ENCODE measurements at places on chromosomes 5 and 9.

- DNase-seq: no peak
Measured at GRCh38 chr5:72187388-72188075, 80.3 kb downstream of the MAP1B start.

DNA sequence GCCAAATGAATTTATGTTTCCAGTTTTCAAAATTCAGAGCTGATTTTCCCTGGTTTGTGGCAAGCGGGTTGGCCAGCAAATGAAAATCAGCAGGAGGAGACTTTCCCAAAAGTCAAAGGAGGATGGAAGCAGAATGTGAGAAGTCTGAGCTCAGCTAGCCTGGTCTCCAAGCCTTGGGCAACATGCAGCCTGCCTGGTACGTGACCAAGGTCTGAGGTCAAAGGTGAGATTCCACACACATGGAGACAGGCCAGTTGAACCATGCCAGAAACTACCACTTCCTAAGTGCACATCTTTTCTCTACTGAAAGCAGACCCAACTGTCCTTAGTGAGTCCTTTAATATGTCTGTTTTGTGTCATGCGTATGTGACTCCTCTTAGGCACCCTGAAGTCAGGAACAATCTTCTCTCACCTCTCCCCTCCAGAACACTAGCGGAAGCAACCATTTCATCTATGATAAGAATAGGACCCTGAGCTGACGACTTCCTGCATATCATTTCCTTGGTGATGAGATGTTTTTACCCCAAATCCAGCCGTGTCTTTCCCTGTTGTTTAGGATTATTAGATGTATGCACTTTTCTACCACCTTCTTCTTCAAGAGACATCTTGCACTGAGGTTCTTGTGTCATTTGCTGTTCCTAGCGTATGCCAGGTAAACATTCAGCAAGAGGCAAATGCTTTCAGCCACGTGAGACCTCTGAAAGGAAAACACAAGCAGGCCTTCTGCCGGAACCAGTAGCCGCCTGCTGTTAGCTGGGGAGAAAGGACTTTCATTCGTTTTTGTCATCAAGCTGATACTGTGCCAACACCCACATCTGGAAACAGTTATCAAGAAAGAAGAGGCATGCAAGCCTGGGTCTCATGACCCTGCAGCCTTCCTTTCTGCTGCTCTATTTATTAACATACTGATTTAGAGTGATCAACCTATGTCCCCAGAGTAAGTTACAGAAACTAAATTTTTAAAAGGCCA is 9.7 kb upstream of the TGFBI start:
- DNase-seq: peak; percentile 80

DNA sequence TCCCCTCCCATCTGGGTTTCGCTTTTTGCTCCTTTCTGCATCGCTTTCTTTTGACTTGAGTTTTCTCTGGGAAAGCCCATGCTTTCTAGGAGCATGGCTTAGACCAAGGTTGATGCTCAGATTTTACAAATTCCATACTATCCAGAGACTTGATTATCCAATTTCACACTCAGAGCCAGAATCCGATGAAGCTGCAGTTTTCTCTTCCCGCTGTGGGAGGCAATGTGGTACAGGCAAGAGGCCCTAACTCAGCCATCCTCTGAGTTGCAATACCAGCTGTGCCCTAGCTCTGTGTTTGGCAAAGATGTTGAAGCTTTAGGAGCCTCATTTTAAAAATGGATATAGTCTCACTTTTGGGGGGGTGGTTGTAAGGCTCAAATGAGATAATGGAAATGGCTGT is 85.1 kb downstream of the BRINP1 start:
- no peak for DNase-seq

DNA sequence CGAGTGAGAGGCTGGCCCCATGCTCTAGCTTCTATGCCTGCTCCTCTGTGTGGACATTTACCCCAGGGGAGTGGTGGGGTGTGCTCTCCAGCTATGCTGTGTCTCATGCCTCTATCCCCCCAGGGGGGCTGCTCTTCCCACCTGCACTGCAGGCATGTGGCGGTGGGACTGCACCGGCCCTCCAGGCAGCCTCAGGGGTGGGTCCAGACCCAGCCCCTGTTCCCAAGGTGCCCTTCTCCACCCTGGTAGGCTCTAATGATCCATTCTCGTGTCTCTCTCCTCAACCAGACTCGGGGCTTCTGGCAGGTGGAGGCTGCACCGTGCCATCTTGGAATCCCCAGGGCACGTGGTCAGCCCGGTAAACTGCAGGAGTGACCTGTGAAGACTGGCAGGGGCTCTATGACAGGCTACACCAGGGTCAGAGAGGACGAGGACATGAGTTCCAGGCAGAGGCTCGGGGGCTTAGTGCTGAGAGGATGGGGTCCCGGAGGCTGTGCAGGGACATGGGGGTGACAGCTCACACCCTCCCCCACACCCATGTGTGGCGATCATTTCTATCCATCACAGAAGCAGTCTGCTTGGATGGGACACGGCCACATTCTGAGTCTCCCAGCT is 22.7 kb upstream of the COL5A1 start:
- no peak for DNase-seq

- DNase-seq: peak; percentile 73
Measured at GRCh38 chr5:45696206-45696836, at the start of gene HCN1. TSS of gene HCN1 (minus strand) at chr5:45696380.

DNA sequence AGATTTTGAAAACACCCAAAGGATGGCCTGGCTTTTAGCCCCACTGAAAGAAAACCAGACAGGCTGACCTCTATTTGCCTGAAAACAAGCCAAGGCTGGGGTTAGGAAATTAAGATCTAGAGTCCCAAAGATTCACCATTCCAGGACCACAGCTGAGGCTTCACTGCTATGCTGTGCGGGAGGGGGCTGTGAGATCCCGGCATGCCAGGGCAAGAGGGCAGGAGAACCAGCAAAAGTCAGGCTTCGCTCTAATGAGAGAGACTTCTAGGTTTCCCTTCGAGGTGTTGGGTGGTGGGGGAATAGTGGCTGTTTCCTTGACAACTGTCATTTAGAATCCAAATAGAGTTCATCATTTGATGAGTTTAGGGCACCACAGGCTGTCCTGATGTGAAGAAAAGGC is 152.9 kb upstream of the NFIB start:
- no peak for DNase-seq

GRCh38 chr5:377326-377981 is 55.9 kb downstream of the AHRR start:
- DNase-seq: no peak

- DNase-seq: no peak
Measured at GRCh38 chr5:154265197-154265773, 74.8 kb downstream of the GALNT10 start.

- no peak for DNase-seq
Measured at GRCh38 chr5:95956900-95957293, 4.8 kb downstream of the ELL2 start.

DNA sequence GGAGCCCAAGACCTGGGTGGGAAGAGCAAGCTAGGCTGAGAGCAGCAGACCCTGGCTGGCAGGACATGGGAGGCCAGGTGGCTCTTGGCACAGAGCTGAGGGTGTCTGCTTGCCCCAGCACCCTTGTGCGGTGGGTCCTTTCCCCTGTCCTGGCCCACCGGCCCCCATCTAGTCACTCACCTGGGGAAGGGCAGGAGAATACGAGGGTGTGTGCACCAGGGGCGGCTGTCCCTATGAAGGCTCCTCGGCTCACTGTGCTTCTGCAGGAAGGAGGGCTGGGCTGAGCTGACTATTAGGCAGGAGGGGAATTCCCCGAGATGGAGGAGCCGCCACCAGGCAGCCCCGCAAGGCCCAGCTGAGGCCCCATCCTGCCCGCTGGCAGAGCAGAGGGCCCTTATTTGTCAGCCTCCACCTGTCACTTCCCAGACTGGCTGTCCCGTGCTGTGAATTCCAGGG is 6.1 kb upstream of the TNIP1 start:
- no peak for DNase-seq

DNA sequence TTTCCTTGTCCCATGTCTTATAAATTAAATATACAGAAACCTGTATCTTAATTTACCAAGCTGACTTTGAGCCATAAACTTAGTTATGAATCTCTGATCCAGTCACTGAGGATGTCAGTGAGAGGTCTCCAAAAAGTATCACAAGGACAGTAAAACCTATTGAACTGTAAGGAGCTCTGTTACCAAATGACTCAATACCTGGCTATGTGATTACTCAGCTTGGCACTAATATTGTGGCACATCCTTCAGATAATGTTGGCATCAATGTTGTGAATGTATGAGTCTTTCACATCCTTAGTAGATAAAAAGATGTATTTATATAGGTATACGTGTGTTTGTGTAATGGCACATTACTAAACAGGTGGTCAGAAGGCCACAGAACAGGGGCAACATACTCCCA is 18.0 kb upstream of the CAPSL start:
- no peak for DNase-seq

DNA sequence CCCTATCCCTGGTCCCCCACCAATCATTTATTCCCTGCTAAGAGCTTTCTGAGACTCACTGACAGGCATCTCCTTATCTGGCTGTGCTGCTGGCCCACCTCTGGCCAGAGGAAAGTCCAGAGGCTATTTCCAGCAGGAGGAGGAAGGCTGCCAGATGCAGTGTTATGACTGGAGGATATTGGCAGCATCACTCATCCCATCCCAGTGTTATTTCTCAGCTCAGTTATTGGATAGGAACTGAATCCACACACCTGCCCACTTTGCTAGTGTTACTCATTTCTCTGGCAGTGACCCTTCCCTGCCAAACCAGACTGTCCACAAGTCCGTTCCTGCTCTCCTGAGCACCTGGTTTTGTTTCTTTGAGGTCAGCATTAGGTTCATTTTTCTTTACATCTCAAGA is 228.2 kb downstream of the GRIA1 start:
- no peak for DNase-seq

DNA sequence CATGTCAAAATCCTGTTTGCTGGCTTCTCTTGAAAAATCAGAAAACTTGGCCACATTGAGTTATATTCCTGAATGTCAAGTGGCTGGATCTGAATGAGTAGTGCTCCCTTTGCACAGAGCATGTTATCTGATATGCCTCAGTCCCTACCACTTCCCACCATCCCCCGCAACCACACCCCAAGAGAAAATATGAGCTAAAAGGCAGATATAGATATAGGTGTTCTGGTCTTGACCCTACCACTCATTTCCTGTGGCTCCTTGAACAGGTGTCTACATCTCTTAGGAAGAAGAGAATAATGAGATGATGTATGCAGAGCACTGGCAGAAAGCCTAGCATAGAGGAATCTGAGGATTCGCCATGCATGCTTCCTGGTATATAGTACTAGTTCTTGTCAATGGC is 6.6 kb upstream of the CYSTM1 start:
- DNase-seq: no peak

DNA sequence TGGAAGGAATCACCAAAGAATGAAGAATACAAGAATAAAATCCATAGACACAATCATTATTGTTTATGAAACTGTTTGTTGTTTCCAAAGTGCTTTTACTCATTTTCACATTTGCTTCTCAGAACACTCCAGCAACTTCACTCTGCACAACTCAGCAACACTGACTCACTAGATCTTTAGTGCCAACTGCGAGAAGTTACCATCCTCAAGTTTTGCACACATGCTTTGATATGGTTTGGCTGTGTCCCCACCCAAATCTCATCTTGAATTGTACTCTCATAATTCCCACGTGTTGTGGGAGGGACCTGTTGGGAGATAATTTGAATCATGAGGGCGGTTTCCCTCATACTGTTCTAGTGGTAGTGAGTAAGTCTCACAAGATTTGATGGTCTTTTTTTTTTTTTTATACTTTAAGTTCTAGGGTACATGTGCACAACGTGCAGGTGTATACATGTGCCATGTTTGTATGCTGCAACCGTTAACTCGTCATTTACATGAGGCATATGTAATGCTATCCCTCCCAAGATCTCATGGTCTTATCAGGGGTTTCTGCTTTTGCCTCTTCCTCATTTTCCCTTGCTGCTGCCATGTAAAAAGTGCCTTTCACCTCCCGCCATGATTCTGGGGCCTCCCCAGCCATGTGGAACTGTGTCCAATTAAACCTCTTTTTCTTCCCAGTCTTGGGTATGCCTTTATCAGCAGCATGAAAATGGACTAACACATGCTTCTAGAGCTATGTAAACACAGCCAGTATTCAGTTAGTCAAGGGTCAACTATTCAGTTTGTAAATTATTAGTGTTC is 36.9 kb downstream of the CLINT1 start:
- DNase-seq: no peak

DNA sequence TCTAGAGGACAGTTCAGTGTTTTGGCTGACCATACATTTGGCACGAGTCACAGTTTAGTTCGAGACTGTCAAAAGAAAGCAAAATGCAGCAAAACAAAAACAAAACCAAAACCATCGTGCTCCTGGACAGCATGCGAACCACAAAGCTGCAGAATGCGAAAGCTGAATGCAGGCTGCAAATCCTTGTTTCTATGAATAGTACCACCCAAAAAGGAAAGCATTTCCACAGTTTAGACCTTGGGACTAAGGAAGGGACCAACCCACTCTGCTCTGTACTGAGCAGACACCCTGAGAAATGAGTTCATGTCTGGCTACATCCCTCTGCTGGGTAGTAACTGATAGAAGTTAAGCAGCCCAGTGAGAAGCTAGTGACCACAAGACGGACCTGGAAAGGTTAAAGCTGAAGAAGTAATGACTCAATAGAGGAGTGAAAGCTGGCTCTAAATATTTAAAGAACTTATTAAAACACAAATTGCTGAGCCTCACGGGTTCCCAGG is 3.9 kb downstream of the GCNT4 start:
- peak; percentile 25 for DNase-seq

GRCh38 chr9:136936645-136937170 is 7.8 kb downstream of the FBXW5 start:
- DNase-seq: no peak

DNA sequence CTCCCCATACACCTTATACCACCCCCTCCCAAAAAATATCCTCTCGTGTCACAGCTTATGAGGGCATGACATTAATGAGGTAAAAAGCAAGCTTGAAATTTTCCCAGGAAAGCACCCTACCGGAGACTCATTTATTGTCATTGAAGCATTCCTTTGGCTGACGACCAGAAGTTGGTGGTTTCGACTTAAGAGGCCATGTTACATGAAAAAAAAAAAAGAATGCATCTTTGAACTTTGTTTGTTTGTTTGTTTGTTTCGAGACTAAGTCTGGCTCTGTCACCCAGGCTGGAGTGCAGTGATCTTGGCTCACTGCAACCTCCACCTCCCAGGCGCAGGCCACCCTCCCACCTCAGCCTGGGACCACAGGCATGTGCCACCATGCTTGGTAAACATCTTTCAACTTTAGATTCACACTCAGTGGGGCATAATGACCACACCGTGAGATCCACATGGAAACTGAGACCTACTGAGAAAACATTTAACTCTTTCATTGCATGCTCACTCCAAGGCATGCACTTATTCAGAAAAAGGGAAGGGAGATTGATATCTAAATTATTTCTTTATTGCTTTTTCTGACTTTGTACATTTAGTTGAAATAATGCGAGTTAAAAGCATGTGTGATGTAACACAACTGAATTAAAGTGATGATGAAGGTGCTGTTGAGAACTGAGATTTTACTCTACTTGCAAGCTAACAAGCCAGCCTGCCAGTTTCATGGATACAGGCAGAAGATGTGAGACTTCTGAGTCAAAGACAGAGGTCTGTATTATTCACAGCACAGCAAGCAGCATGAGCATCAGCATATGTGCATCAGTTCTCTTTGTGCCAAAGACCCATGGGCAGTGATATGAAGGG is 5.1 kb upstream of the RAB14 start:
- no peak for DNase-seq

GRCh38 chr5:88683506-88684135 is 199.4 kb downstream of the MEF2C start:
- DNase-seq: no peak

GRCh38 chr5:175248416-175248905 is 195.5 kb downstream of the DRD1 start:
- DNase-seq: no peak

Measured in AG08396 (cell line).